GM19239 (cell line): ENCODE measurements at places on chromosomes 3 and 15.
A peak's percentile ranks its signal among the peaks of the same experiment; 100 is the strongest.

- no peak for DNase-seq
These were observed 334.8 kb downstream of the NAALADL2 start for GRCh38 chr3:175193815-175194518.

DNA sequence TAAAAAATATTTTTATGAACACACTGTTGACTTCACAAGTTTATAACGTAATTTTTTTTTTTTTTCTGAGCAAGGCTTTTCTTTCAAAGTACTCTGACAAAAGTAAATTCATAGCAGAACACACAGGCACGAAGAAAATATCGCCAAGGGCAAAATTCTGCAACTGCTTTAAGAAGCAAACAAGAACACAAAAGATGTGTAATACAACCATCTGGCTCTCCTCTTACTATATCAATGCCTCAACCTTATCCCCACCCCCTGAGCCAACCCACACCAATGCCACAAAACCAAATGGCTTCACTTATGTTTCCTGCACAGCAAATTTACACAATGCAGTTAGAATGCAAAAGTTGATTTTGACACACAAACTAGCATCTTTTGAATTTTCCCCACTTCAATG, 274.2 kb downstream of the FOXP1 start:
- DNase-seq: no peak

- DNase-seq: no peak
These were observed 172.0 kb downstream of the MTHFS start for GRCh38 chr15:79724804-79725203.

GRCh38 chr3:65246561-65246960, 558.8 kb upstream of the ADAMTS9 start:
- no peak for DNase-seq

- DNase-seq: peak; percentile 10
These were observed 7.2 kb upstream of the MCF2L2 start for GRCh38 chr3:183435661-183436060.

GRCh38 chr3:30122359-30122758, 484.0 kb upstream of the TGFBR2 start:
- no peak for DNase-seq

DNA sequence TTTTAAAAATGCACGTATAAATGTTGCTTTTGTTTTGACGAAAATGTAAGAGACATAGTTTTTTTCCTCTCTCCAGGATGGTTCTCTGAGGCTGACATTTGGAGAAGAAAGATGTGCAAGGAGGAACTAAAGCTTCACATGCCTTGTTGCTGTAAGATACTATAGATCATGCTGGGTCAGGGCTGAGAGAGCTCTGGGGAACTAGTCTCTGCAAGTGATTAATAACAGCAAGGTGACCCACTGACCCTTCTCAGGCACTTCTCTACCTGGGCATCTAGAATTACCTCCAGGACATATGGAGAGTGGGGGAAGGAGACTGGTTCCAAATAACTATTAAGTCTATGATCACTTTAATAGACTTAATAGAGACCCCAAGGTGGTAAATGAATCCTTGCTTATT, 246.0 kb downstream of the KBTBD8 start:
- no peak for DNase-seq

GRCh38 chr15:31502541-31503229, 176.1 kb downstream of the KLF13 start:
- no peak for DNase-seq

- no peak for DNase-seq
These were observed 624.8 kb upstream of the LMCD1 start for GRCh38 chr3:7876741-7877297.

GRCh38 chr3:140848666-140849065, 93.0 kb upstream of the SLC25A36 start:
- DNase-seq: no peak

DNA sequence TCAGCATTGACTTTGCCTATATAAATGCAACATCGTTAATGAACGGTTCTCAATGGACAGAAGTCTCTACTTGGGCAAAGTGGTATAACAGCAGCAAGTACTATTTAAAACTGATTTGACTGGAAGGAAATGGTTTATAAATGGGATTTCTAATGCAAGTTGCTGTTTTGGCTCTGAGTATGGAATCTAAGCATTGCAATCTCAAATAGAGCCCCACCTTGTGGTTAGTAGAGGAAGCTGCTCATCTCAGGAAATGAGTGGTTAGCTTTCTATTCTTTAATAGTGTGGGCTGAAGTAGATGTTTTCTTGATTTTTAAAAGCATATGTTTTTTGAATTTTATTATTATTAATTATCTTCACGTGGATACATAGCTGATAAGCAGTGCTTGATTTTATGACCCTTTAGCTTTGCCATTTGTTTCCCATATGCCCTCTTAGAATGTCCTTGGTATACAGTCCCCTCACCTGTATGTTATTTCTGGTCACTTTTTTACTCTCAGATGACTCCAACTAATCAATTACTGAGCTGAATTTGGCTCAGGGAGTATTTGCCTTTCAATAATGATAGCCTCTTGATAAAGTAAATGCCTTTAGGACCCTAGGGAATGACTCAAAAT, 67.1 kb downstream of the OXSM start:
- DNase-seq: peak; percentile 48

- no peak for DNase-seq
These were observed 122.6 kb upstream of the EPHA3 start for GRCh38 chr3:88984832-88985231.

DNA sequence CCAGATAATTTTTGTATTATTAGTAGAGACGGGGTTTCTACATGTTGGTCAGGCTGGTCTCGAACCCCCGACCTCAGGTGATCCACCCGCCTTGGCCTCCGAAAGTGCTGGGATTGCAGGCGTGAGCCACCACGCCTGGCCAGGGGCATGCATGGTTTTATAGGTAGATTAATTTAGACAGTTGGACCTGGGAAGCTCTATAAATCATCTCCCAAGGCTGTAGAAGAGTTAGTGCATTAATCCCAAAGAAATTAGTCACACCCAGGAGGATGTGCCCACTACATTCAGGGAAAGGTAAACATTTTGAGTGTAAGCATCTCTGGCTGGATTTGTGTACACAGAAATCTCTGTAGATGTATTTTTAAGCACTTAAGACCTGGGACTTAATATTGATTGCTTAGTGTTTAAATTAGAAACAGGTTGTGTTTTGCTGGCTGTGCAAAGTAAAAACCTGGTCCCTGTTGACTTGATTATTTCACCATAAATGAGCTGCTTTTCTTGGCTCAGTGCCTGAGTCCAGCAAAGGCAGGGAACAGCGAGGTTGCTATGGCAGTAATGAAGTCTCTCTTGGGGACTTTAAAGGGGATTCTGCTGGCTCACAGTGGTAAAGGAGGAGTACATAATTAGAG, 19.2 kb downstream of the EXOSC7 start:
- no peak for DNase-seq

DNA sequence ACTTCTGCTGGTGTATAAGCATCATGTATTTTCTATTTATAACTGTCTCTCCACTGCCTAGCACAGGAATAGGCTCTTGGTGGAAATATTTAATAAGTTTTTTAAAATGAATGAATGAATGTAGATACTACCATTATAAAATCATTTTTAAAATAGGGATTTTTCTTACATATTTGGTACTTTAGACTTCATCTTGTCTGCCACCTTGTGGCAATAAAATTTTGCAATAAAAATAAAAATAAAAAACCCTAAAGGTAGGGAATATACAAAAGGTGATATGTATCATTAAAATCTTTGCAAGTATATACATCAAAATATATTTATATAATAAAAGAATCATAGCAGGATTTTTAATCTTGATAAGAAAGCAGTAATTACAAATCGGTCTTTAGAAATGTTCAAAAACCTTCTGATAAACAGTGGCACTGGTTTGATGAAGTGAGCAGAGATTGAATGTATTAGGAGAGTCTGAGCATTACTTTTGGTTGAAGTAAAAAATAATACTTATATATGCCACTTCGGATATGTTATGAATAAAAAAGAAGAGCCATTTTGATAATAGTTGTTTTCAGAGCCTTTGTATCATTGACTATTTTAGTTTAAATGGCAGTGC, 95.2 kb downstream of the SPATA16 start:
- DNase-seq: no peak
